ENCODE measurements at places on chromosomes 11 and 22. TPM values are rescaled to one million over a fixed set of nuclear protein-coding genes. Genes with fewer than 3 reads are reported as not detected.

The CFAP300 gene
- not detected for total RNA-seq

GRCh38 chr11:108708173-108708572, 43.3 kb downstream of the DDX10 start:
- DNase-seq = no peak

The CCDC81 gene
- 0.77 TPM for total RNA-seq

The EHF gene
- not detected for total RNA-seq

The ZNF215 gene
- 0.80 TPM for total RNA-seq

The RANBP1 gene
- total RNA-seq = 54.0 TPM

DNA sequence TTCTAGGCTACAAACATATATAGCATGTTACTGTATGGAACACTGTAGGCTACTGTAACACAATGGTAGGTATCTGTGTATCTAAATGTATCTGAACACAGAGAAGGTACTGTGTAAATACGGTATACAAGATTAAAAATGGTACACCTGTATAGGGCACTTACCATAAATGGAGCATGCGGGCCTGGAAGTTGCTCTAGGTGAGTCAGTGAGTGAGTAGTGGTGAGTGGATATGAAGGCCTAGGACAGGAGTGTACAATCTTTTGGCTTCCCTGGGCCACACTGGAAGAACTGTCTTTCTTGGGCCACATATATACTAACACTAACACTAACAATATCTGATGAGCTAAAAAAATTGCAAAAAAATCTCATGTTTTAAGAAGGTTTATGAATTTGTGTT, 21.4 kb downstream of the RNF141 start:
- no peak for DNase-seq

The CSNK1E gene
- 178 TPM for total RNA-seq

The PRG3 gene
- total RNA-seq = not detected

GRCh38 chr11:61951484-61952135, 1.5 kb downstream of the BEST1 start:
- no peak for DNase-seq

The MB gene
- total RNA-seq = not detected

The BAIAP2L2 gene
- 0.99 TPM for total RNA-seq

DNA sequence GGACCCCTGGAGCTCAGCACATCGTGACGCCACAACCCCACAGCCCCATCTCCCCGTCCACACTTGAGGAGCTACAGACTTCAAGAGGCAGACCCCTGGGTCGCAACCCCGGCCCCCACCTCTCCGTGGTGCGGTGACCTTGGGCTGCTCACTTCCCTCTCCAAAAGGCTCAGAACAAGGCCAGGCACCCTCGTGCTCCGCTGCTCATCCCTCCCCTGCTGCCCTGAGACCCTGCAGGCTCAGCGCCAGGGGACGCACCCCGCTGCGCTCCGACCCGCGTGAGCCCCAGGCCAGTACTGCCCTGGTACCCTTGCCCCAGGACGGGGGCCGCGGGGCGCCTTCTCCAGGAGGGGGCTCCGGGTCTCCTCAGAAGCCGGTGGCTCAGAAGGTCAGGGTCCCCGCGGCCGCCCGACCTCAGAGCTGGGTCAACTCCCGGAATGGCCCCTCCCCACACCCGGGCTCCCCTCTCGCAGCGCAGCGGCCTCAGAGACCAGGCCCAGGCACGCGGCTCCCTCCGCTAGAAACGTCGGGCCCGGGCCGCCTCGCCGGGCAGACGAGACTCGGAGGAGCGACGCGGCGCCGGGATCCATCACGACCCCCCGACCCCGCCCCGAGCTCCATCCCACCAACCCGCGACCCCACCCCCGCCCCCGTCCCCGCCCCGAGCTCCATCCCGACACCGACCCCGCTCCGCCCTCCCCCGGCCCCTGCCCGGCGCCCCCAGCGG, 563 bp downstream of the GATD1 start:
- DNase-seq = peak; percentile 36

DNA sequence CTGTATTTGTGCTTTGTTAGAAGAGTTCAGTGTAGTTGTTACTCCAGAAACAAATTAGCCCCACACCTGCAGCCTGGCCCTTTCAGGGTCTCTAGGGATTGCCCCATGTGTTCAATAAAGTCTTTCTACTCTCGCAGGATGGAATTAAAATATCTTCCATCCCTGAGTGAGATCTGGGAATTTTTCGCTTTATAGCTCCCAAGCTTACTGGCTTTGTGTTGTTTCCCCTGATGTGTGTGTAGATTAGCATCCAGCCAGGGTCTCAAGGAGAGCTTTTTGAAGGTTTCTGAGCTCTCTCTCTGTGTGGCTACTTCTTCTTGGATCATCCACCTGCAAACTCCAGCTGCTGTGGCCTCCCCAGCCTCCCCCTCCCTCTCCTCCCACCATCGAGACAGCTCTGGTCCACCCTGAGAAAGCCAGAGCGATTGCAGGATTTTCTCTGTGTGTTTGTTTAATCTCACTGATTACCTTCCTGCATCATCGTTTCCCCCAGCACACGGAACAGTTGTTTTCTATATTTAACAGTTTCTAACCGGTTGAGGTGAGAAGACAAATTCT, 553.5 kb downstream of the TBC1D22A start:
- no peak for DNase-seq

DNA sequence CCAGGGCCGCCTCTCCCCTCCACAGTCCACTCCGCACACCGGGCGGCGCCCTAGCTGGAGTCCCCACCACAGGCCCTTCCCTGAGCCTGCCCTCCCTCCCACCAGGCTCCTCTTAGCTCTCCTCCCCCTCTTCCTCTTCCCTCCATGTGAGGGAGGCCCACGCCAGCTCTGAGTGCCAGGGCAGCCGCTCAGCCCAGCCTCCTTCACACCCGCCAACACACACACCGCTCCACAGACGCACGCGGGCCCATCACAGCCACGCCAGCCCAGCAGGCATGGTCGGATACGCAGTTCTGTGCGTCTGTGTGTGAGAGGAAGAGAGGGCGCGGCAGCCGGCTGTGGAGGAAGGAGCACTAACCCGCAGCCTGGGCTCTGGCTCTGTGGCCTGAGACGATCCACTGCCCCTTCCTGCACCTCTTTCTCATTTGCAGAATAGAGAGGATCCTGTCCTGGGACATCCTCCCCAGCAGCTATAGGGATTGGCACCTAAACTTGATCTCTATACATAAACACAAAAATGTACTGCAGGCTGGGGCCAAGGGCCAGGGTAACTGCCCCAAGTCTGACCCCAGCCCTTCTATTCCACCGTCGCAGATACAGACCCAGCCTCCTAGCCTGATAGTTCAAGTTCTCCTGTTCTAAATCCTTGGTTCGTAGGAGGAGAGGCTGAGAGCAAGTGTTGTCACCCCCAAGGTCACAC, 3.5 kb downstream of the CHRM4 start:
- DNase-seq = peak; percentile 31

- DNase-seq = no peak
Observed at GRCh38 chr22:29275819-29276565, 7.9 kb downstream of the EWSR1 start.

DNA sequence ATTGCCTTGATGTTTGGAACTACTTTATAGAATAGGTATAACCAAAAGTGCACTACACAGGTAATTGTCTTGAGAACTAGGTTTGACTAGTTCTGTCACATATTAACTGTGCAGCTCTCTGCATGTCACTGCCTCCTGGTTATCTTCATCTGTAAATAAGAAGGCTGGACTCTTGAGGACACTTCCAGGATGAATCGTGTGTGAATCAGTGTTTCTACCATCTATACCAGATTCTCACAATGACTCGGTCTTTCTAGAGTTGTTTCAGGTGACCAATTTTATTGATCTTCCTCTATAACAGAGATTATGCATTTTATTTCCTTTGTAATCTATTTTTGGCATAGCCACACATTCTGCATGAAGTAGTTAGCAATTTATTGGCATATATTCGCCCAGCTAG, 1181.0 kb upstream of the TENM4 start:
- no peak for DNase-seq

The C1QTNF5 gene
- total RNA-seq = not detected
